NCI-H1694 (cell line): ENCODE measurements at places on chromosomes 6 and 20.

DNA sequence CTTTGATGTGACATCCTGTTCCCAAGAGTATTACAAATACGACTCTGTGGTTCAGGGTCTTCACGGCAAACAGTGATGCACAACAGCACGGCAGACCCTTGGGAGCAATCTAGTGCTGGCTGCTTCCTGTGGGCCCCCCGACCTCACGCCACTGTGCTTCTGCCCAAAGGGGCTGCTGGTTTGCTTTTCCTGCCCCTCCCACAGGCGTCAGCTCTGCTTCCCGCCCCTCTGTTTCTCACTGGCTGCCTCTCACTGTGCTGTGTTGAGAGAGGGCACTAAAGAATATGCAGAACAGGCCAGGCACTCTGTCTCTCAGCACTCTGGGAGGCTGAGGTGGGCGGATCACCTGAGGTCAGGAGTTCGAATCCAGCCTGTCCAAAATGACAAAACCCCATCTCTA lies 554.5 kb upstream of the AGPAT4 start:
- DNase-seq = no peak

- no peak for DNase-seq
Measured at GRCh38 chr20:58241766-58242465, 13.5 kb upstream of the ANKRD60 start.

GRCh38 chr6:34154668-34155447 lies 9.0 kb upstream of the GRM4 start:
- no peak for DNase-seq

GRCh38 chr6:22147921-22148776 lies 148.7 kb downstream of the PRL start:
- DNase-seq = peak; percentile 71

GRCh38 chr6:34037151-34037550 lies 108.7 kb downstream of the GRM4 start:
- DNase-seq = no peak

DNA sequence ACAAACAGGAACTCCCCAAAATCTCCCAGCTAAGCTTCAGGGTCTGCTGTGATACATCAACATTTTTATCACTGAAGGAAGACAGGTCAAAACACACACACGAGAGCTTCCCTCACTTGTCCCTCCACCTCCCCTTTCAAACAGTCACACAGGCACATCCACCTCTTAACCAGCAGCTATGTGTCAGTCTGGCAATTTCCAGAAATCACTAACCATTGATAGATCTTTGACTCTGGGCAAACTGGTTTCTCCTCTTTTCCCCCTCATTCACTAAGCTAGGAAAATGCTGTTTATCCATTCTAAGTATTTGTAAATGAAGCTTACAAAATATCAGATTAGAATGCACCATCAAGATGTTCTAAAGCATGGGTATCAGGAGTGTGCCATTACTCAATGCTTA lies 87.8 kb downstream of the DCDC2 start:
- no peak for DNase-seq

GRCh38 chr6:6851059-6851948 lies 256.5 kb upstream of the RREB1 start:
- DNase-seq = no peak

GRCh38 chr20:5720696-5721095 lies 29.5 kb upstream of the SHLD1 start:
- no peak for DNase-seq

GRCh38 chr6:86511962-86512361 lies 425.4 kb upstream of the HTR1E start:
- no peak for DNase-seq

DNA sequence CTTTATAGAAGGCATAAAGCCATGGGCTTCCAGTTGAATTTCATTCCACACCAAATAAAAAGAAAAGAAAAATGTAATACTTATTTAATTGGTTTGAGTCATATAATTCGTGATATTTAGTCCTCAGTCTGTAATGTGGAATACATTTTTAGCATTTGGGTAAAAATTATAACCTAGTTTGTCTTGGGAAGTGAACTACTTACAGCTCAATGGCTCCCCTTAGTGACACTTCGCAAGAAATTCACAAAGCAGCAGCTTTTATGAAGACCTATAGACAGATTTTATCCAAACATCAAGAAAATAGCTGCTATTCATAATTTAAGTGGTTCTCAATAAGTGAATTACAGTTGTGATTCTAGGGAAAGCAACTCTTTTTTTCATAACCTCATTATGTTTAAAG lies 72.1 kb downstream of the RSPO3 start:
- peak; percentile 13 for DNase-seq

DNA sequence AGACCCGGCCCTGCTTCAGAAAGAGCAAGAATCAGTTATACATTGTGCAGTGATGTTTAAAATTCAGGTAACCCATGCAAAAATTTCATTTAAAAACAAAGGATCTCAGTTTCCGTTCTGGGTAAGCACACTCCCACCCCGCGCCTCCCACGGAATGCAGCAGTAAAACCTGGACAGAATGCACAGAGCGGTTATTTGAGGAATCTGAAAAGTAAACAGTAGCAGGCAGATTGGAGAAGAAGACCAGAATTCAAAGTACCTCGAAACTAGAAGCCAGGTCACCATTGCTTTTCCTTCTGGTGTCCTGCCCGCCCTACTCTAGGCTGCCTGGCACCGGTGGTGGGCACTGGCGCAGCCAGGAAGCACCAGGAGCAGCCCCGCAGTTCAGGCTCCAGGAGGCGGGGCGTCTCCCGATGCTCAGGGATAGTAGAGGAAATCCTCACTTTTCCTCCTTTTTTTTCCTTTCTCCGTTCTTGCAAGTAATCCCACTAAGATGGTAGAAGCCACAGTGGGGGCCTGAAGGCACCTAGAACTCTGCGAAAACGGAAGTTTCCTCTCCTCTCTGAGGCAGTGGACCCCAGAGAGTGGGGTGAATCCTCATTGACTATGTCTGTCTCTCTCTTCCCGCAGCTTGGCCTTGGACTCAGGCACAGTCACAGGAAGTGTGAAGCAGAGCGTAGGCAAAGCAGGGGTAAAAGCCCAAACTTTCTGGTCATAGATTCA lies 28.3 kb downstream of the METTL24 start:
- DNase-seq = peak; percentile 37

DNA sequence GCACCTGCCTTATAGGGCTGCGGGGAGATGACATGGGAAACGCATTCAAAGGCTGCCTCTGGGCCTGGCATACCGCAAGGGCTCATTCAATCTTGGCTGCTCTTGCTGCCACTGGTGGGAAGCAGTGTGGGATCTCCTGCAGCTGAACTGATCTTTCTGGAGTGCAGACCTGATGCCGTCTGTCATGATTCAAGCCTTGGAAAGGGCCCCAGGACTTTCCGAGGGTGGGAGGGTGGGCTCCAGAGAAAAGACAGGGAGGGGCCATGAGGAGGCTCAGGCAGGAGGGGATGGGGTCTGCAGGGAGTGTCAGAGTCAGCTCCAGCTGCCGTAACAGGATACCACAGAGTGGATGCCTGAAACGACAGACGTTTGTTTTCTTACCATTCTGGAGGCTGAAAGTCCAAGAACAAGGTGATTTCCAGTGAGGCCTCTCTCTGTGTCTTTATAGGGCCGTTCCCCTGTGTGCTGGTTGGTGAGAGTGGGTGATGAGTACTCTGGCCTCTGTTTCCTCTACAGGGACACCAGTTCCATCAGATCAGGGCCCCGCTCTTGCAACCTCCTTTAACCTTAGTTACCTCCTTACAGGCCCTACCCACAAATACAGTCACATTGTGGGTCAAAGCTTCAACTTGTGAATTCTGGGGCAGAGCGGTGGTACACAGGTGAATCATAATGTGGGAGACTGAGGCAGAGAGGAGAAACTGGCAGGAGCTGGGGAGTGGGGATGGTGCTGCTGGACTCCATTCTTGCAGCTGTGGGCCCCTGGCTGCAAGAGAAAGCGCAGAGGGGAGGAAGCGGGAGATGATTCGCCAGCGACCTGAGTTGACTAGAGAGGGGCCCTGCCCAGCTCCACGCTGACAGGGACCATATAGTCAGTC lies 148.4 kb downstream of the SYCP2 start:
- no peak for DNase-seq

- DNase-seq = no peak
Measured at GRCh38 chr6:170464524-170464979, 88.6 kb downstream of the PSMB1 start.

- no peak for DNase-seq
Measured at GRCh38 chr6:22448291-22448711, 121.1 kb upstream of the HDGFL1 start.

- DNase-seq = no peak
Measured at GRCh38 chr6:144615870-144616269, 330.7 kb downstream of the UTRN start.

DNA sequence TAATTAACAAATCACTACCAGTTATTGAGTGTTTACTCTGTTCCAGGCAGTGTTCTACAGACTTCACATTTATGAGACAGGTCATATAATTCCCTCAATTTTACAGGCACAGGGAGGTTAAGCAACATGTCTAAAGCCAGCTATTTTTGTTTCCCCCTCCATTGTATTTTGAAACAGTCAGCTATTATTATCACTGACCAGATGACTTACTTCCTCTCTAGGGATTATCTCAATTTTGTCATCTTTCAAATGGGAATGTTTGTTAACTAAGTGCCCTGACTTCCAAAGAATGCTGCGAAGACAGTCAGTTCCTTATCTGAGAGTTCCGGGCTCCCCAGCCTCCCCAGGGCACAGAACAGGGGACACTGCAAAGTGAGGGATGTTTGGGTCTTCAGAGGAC lies 5.6 kb upstream of the CNPY3 start:
- DNase-seq = no peak

DNA sequence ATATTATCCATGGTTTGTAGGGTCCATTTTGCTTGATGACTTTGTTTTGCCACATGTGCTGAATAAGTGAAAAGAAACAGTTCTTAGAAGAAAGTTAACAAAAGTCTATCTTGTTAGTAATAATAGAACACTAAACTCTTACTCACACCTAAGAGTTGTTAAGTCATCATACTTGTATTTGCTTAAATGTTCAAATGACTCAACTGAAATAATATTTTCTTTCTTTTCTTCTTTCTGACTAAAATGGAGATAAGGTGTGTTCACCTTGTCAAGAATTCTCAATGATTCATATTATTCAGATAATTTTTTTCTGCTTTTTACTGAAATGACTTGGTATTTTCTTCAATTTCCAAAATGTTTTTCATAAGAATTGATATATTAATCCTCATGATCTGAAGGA lies 327.2 kb downstream of the HTR1B start:
- DNase-seq = no peak

- no peak for DNase-seq
Measured at GRCh38 chr20:51888291-51888690, 86.0 kb upstream of the SALL4 start.

DNA sequence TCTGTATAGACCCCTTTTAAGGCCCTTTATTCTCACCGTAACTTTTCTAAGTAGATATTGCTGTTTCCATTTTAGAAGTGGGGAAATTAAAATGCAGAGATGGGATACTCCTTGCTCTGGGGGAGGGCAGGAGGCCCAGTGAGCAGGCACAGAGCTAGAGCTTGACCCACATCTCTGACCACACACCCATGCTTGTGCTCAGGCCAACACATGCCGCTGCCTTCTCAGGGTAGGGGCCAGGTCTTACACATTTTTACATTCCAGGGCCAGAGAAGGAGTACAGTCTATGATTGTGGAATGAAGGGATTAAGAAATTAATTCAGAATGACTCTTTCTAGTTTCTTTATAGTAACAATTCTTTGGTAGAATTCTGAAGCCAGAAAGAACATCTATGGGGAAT lies 104.8 kb downstream of the SOBP start:
- DNase-seq = no peak

DNA sequence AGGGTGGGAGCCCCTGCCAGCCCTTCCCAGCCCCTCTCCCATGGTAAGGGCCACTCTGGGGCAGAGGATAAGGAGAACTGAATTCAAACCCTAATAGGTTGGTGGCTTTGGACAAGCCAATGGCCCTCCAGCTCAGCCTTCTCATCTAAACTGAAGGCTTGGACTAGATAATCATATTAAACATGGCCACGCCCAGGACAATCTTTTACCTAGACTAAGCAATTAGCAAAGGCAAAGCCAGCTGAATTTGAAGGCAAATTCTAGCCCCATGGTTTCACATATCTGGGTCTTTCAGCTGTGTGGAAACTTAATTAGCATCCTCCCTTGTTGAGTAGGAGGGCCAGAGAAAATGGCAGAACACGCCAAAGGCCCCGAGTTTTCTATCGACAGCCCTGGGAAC lies 10.7 kb downstream of the SLC22A23 start:
- DNase-seq = no peak

DNA sequence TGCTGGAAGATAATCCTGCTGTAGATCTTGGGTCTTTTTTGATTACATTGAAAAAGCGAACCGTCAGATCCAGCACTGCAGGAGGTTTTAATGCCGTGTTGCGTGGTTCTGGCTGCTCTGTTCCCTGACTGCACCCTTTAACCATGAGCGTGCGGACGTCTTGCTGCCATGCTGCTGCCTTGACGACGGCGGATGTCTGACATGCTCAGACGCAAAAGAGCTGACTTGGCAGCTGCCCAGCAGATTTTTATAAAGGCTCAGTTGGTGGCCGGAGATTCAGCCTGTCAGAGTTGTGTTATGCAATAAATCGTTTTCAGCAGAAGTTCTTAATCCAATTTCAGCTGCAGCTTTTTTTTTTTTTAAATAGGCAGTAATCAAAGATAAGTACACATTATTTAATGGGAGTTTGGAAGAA lies 119.4 kb downstream of the JARID2 start:
- DNase-seq = no peak

DNA sequence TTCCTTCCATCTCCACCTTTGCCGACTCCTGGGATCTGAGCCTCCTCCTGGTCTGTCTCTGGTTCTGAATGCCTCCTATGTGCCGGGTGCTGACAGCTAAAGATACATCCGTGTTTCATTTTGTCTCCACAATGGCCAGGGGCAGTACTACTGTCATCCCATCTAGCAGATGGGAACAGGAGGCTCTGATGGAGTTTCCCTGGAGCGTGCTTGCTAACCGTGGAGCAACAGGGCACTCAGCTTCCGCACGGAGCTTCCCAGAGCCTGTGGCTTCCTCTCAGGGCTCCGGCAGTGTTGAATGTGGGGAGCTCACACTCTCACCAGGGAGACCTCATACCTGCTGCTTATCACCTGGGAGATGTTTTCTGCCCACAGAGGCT lies 11.9 kb upstream of the NPBWR2 start:
- DNase-seq = no peak

DNA sequence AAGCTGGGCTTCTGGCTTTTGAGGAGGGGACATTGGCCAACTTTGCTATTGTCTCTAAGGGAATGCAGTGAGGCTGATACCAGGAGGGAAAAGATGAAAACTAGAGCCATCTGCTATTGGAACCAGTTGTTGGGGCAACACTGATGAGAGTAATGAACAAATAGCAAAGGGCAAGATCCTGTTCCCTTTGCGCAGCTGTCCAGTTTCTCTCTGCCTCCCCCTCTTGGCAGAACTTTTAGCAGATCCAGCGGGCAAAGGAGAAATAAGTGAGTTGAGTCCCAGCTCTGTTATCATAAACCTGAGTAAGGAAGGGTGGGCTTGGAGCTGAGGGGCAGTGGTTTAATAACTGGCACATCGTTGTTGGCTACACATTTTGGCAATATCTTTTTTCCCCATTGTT lies 126.8 kb downstream of the AKAP7 start:
- no peak for DNase-seq

DNA sequence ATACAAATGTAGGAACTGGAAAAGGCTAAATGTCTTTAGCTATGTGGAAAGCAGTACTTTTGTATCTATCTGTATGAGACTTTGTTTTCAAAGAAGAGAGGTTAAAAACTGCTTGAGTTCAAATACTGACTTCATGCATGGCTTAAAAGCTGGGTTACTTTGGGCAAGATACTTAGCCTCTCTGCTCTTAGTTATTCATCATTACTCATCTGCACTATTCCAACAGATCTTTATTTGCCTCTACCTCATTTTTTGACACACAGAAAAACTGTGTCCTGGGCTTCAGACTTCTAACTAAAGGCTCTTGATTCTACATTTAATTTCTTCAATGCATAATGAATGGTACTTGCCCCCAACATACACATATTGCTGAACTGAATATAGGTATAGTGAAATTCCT lies 114.8 kb downstream of the DST start:
- no peak for DNase-seq
